ENCODE measurements at places on chromosomes 2 and 18.

DNA sequence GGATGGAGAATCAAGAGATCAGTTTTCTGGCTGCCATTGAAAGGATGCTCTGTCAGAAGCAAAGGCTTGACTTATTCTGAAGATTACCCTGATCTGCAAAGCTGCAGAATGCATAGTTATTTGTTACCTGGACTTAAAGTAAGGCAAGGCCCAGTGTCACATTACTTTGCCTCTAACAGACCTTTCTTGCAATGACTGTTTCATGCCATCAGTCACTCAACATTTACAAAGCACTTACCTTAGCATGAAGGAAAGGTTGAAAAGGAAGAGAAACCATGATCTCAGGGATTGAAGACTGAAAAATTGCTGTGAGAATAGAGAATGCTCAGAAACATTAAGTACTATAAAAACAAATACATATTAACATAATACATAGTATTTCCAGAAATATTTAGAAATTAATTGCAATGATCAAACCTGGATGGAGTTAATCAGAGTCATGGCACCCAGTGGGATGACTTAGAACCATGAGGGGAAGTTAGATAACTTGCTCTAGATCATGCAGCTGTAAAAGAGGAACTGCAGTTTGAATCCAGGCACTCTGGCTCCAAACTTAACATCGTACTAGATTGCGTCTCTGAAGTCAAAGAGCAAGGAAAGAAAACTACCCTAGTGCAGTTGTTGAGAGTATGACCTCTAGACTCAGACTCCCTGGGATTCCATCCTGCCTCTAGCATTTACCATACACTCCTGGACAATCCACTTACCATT lies 26.5 kb upstream of the FAM117B start:
- no peak for DNase-seq

GRCh38 chr2:88069117-88069516 lies 1.5 kb downstream of the SMYD1 start:
- DNase-seq = no peak

DNA sequence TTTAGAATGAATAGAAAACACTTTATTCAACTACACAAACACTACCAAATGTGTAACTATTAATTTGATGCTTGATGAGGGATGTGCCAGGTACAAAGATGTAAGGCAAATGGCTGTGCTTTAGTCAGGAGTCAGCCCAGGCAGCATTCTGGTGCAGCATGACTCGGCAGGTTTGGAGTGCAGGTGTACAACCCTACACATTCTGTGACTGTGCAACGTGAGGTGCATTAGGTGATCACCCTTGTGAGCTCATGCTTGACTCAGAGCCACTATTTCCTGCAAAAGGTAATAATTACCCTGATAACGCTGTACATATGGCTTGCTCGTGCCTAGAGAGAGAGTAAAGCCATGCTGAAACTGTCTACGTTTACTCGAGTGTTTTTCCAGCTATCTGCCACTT lies 288.7 kb upstream of the DSEL start:
- no peak for DNase-seq

GRCh38 chr2:200860092-200860795 lies 4.2 kb downstream of the CLK1 start:
- DNase-seq = no peak

- DNase-seq = no peak
These were observed 240.9 kb downstream of the AGAP1 start for GRCh38 chr2:235734688-235735231.

DNA sequence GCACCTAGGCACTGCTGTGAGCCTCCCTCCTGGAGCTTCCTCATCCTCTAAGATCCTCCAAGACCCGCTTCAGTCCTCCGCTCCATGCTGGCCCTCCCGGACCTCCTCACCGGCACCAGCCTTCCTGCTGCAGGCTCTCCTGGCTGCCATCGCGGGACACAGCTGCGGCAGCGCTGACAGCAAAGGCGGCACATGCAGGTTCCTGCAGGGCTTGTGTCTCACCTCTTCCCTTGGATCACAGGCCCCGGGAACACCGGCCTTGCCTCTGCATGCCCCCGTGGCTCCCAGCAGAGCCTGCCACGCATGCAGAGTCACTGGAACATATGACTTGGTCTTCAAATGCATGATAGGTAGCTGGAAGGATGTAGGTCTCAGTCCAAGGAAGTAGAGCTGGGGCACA lies 67.2 kb downstream of the PTGR3 start:
- no peak for DNase-seq

DNA sequence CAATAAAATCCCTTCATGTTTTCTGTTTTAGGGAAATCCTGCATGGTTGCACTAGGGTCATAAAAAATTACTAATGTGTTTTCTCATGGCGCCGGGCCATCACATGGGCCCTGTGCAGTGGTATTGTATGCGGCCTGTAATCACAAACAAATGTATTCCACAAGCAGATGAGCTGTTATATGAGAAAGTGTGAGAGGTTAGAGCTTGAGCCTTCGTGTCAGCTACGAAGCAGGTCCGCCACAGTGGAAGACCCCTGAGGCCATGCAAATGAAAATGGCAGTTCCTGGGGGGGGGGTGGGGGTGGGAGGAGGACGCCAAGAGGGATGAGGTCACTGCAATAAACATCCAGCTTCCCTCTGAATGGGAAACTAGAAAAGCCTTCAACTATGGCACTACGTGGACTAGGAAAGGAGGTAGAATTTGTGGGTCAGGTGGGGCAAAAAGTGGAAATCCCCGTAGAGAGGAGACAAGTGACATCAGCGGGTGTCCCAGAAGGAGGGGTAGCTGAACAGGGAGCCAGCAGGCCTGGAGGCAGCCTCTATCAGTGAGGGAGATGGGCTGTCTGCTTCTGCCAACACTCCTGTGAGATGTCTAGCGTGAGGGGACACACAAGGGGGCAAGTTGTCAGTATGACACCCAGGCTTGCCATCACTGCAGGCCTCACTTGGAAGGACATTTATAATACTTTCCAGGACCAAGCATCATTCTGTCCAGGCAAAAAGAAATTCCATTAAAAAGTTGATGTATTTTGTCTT lies 130.3 kb upstream of the CTAGE1 start:
- DNase-seq = no peak

DNA sequence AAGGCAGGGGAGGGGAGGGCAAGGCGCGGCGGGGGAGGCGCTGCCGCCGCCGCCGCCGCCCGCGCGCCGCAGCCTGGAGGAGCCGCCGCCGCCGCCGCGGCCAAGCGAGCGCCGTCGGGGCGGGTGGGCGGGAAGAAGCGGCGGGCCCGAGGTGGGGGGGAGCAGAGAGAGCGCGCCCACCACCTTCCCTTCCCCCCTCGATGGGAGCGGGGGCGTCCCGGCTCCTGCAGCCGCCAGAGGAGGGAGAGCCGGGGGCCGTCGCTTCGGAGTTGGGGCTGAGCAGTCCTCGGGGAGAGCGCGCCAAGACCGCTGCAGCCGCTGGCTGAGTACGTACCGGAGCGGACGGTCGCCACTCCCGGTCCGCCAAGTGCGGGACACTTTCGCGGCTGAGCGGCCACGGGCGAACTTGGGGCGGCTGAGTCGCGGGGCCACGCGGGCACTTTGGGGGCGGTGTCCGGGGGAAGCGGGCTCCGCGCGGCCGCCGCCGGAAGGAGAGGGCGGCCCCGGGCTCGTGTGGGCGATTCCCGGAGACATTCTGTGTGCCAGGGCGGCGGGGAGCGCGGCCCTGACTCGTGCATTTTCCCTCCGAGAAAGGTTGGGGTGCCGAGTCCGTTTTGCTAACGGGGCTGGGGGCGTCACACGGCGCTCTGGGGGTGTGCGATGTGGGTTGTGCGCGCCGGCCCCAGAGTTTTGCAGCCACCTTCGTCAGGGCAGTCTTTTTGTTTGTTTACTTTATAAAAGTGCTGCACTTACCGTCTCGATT lies at the start of gene NAB1:
Gene NAB1 (plus strand): TSS at position 49 of the 763 bp plus-strand sequence. CDS start 10,094 bp downstream, outside the sequence.
- DNase-seq = peak; percentile 43

- DNase-seq = no peak
These were observed 187.5 kb upstream of the NRXN1 start for GRCh38 chr2:51219468-51219867.

GRCh38 chr2:195368249-195369217 lies 288.5 kb upstream of the SLC39A10 start:
- no peak for DNase-seq

- no peak for DNase-seq
These were observed 50.0 kb upstream of the OTOF start for GRCh38 chr2:26527726-26528585.

GRCh38 chr2:197675246-197675645 lies at the start of gene RFTN2:
Gene RFTN2, minus strand, starts transcription at chr2:197675587. Its CDS starts 129 bp downstream, at chr2:197675458.
- DNase-seq = no peak

DNA sequence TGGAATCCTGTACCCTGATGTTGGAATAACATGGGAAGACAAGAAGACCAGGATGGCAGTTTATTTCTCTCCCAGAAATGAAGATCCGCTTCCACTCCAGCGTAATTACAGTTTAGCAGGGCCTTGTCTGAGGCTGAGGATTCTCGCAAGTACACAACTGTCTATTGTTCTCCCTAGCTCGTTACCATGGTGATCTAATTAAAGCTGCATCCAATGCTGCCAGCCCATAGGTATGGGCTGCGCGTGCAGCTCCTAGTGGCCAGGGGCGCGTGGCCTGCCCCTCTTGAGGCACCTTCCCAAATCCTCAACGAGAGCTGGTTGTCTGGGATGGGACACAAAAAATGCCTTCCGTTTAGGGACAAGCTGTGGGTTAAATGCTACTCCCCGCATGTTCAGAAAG lies 344.9 kb downstream of the CYRIA start:
- no peak for DNase-seq

GRCh38 chr2:37436323-37436722 lies 91.9 kb downstream of the QPCT start:
- no peak for DNase-seq

GRCh38 chr2:8254791-8255447 lies 426.9 kb upstream of the ID2 start:
- DNase-seq = no peak

DNA sequence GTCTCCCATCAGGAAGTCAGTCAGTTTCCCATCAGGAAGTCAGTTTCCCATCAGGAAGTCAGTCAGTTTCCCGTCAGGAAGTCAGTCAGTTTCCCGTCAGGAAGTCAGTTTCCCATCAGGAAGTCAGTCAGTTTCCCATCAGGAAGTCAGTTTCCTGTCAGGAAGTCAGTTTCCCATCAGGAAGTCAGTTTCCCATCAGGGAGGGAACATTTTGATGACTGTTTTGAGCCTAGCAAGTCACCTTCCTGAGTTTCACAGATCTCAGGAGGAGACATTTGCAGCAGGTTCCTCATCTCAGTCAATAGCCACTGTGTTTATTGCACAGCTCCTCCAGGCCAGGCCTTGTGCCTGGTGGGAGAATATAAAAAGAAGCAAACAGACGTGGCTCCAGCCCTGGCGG lies 31.9 kb downstream of the DIPK1C start:
- no peak for DNase-seq

DNA sequence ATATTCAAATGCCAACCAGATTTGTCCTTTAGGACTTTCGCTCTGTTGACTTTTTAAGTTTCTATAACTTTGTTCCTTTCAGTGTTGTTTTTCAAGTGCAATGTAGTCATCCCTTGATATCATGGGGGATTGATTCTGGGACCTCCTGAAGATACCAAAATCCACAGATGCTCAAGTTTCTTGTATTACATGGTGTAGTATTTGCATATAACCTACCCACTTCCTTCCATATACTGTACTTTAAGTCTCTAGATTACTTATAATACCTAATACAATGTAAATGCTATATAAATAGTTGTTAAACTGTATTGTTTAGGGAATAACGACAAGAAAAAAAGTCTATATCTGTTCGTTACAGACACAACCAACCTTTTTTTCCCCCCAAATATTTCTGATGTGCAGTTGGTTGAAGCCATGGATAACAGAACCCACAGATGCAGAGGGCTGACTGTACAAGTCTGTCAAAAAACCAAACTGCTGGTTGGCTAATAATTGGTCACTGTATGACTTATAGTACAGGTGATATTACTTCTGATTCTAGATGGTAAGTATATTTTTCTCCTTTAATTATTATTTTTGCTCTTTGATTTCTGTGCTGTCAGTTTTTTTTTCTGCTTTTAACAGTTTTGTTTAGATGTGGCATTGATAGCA lies 201.7 kb upstream of the STON1 start:
- DNase-seq = no peak

GRCh38 chr2:152173831-152174230 lies 1.7 kb downstream of the STAM2 start:
- no peak for DNase-seq

GRCh38 chr2:159129824-159130223 lies 156.7 kb downstream of the WDSUB1 start:
- no peak for DNase-seq

Data from activated T-cell treated with anti-CD3 and anti-CD28 coated beads for 1 hour (primary cell).